ENCODE measurements at places on chromosomes 3 and 15.

DNA sequence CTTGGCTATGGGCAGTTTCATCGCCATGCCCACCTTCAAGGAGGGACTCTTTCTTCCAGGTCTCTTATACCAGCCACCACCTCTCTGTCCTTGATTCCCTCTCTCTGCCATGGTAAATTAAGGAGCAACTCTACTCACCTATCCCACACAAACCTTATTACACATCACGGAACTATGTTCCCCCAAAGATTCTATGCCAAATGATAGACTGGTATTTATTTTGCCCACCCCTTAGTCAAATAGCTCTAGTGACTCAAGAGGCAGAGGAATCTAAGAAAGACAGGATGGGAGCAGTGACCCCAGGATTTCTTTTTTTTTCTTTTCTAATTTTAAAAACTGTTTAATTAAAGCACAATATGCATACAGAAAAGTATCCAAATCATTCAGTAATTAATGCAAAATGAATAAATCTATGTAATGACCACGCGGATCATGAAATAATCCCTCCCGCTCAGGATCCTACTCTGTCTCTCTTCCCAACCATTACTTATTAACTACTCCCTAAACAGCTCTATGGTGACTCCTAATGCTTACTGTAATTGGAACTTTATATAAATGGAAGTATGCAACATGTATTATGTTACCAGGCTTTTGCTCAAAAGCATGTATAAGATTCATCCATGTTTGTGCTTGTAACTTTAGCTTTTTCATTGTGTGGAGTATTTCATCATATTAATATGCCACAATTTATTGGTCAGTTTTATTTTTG, 410.8 kb upstream of the RASGRP1 start:
- no peak for DNase-seq

GRCh38 chr15:79402136-79402535, 30.0 kb upstream of the MINAR1 start:
- DNase-seq, result no peak

DNA sequence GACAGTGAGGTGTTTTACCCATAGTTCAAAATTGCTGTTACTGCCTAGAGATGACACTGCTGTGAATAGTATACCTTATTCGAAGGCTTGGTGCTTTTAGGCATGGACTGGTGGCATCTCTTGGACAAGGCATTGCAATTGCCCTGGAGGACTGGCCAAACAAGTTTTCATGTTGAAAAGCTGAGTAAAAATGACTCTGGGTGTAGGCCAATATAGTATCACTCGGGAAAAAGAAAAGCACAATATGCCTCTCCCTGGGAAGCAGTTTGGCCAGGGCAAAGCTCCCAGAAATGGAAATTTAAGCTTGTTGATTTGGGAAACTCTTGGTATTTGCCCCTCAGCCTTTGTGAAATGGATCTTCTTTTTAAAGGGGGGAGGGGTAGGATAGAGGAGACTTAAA, 54.8 kb downstream of the ZNF609 start:
- DNase-seq, result no peak

DNA sequence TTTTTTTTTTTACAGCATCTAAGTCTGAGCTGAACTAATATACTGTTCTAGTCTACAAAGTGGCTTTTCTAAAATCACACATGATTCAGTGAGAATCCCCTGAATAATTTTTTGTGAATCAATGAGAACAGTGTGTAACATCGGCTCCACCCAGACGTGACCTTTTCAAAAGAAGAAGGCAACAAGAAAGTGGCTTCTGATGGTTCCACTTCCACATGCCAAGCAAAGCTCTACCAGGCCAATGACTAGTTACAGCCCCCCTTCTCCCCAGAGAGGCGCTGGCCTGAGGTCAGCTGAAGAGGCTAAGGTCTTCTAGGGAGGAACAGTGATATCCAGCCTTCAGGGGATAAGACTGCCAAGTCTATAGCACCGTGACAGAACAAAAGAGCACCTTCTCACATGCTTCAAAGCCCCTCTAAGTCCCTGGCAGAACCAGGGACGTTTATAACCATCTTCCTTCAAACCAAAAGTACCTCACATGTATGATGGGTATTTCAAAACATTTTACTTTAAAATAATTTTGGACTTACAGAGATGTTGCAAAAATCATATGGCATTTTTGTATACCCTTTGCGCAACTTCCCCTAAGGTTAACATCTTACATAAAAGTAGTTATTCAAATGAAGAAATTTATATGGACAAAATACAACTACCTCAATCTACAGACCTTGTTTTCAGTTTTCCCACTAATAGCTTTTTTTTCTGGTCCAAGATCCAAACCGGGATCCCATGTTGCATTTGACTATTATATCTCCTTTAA, 177.9 kb downstream of the OSBPL10 start:
- no peak for DNase-seq

- no peak for DNase-seq
Measured at GRCh38 chr3:127716384-127716783, 43.6 kb downstream of the ABTB1 start.

DNA sequence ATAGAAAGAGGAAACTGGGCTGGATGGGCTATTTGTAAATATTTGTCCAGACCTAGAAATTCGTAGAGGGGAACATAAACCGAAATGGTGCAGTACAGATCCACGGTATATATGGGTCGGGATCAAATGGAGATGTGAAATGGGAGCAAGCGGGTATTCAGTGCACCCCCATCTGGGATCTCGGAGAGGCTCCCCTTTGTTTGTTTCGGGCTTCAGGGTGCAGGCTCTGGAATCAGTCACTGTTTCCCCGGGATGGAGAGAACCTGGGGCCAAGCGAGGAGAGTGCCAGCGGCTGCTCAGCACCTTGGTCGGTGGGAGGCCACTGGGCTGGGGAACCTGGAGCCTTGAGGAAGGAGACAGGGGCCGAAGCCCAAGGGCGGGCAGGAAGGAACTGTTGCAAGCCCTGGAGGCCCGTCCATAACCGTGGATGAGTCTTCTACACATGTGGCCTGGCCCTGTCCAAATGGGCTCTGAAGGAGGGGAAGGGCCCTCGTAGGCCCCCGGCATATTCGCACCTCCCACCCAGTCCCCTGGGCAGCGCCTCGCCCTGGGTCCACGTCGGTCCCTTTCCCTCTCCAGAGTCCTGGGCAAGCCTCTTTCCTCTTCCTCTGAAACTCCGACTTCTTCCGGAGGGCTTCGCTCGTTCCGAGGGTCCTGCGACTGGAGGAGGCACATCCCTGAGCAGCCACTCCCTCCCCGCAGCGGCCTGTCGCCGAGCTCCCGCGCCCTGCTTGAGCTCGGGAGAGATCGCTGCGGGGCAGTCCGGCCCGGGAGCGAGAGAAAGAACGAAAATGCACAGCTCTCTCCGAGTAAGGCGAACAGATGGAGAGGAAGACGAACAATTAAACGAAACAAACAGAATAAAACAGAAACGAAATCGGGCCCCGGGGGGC, 3.0 kb downstream of the ISL2 start:
- DNase-seq, result no peak

DNA sequence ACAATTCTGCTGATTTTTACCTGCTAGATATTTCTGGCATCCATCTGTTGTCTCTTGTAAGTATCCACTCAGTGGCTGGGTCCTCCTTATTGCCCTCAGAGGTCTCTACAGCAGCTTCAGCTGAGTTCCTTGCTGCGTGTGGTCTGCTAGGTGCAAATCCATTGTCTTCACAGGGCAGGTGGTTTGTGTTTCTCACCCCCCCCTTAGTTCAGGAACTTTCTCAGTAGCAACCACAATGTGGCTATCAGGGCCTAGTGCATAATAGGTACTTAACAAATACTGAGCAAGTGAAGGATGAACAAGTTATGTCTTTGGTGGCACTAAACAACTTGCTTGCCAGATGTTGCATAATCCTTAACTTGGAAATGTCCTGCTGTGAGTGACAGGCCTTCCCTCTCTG, 96.7 kb upstream of the KLHL25 start:
- DNase-seq, result no peak

DNA sequence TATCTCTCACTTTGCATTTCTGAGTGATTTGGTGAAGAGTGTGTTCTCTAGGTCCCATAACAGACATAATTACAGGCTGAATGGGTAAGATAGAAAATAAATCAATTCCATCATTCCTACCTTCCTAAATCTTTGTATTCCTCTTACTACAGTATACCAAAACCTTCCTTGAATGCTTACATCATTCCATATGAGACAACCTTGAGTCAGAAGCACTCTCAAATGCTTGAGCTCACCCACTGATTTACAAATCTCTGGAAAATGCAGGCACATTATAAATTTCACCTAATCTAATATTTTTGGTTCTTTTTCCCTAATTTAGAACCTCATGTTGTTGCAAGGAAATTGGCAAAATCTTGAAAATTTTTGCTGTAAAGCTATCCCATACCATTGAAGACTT, 239.1 kb downstream of the CBLB start:
- no peak for DNase-seq

GRCh38 chr15:28269097-28269496, 52.9 kb downstream of the HERC2 start:
- DNase-seq, result no peak

DNA sequence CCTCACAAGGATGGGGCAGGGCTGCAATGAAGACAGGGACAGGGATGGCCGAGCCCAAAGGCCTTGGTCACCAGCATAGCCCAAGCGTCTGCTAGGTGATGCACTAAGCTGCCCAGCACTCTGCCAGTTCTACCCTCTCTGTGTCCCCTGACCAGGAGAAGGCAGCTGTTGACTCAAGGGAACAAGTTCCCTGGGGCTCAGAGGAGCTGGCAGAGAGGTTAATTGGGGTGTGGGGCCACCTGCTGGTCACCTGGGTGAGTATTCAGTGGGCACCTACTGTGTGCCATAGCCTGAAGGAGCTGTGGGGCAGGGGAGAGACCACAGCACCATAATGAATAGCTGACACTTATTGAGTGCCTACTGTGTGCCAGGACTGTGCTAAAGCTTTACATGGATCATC, 22.0 kb upstream of the DOCK3 start:
- DNase-seq, result peak; percentile 49

DNA sequence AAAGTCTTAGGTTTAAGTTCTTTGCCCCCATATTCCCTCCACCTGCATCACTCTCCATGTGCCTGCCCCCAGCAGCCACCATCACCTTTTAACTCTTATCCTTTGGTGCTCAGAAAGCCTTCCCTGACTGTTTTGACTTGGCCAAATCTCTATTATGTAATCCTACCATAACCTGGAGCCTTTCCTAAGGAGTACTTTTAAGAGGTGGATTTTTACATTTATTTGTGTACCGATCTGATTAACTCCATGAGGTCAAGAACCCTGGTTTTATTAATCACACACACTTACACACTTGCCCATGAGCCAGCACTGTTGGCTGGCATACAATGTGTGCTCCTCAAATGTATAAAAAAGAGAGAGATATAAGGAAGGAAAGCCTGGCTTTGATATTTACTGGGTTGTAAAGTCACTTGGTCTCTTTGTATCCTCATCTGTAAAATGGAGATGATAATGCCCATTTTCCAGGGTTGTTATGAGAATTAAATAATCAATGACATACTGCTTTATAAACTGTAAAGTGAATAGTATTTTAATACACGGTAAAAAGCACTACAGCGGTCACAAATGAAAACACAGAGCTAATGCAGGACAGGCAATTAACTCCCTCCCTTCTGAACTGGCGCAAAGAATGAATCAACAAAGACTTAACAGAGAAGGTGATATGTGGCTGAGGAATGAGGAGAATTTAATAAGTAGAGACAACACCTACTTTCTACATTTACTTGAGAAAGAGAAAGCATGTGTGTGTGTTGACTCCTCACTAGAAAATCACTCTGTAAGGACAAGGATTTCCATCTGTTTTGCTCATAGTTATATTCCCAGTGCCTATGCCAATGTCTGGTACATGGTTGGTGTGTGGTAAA, 45.4 kb downstream of the ATP13A4 start:
- DNase-seq, result no peak

DNA sequence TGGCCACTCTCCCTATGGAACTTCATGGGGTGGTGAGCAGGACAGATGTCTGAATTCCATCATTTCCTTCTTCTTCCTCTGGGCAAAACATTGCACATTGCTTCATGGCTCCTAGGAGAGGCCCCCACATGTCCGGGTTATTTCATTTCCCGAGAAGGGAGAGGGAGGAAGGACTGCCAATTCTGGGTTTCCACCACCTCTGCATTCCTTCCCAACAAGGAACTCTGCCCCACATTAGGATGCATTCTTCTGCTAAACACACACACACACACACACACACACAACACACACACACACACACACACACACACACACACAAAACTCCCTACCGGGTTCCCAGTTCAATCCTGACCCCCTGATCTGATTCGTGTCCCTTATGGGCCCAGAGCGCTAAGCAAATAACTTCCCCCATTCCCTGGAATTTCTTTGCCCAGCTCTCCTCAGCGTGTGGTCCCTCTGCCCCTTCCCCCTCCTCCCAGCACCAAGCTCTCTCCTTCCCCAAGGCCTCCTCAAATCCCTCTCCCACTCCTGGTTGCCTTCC, 1.9 kb downstream of the RHO start:
- no peak for DNase-seq

DNA sequence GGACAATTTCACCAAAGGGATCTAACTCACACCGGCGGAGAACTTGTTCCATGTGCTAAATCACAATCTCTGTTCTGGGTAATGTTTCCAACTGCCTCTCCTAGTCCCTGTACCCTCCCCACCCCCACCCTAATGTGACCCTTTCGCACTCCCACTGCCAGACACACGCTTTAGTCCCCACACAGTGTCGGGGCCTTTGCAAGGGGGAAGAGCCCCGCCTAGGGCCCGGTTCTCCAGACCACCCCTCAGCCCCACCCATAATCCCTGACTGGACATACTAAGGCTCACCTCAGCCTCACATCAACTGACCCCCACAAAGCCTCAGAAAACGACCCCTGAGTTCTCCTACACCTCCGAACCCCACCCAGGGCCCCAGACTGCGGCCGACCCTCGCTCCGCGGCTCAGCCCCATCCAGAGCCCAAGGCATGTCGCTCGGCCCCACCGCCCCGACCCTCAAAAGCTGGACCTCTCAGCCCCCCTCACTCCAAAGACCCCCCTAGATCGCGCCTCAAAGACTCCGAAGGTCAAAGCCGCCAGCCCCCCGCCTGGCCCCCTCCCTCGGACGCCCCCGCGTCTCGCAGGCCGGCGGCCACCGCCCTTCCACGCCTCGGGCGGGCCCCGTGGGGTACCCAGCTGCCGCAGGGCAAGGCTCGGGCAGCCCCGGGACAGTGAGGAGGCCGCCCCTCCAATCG, 72.0 kb upstream of the MAP4 start:
- peak; percentile 63 for DNase-seq

- DNase-seq, result no peak
Measured at GRCh38 chr3:70516076-70516475, 203.6 kb upstream of the MDFIC2 start.

- no peak for DNase-seq
Measured at GRCh38 chr3:31840252-31840651, 140.8 kb downstream of the OSBPL10 start.

- DNase-seq, result no peak
Measured at GRCh38 chr3:25461946-25462345, 33.9 kb downstream of the RARB start.

DNA sequence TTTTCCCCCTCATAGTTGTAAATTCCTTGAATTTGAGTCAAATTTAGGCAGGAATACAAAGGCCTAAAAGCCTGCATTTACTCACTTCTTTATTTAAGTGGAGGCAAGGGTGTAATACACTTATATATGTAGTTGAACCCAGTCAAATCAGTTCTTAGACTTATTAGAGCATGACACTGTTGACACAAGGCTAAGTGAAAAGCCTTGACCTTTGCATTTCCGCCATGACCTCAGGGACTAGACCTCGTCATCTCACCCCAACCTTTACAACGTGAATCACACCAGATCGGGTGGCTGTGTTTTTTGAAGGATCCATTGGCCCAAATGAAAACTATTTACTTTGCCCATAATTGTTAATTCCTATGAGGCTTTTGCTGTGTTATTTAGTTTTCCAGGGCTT, 774.4 kb downstream of the ROBO1 start:
- DNase-seq, result no peak

GRCh38 chr3:12154151-12154550, 4.6 kb downstream of the TIMP4 start:
- DNase-seq, result no peak

- no peak for DNase-seq
Measured at GRCh38 chr15:93073465-93073952, 15.5 kb downstream of the RGMA start.
